GM10248 (cell line): ENCODE measurements at places on chromosomes 16 and 17.

DNA sequence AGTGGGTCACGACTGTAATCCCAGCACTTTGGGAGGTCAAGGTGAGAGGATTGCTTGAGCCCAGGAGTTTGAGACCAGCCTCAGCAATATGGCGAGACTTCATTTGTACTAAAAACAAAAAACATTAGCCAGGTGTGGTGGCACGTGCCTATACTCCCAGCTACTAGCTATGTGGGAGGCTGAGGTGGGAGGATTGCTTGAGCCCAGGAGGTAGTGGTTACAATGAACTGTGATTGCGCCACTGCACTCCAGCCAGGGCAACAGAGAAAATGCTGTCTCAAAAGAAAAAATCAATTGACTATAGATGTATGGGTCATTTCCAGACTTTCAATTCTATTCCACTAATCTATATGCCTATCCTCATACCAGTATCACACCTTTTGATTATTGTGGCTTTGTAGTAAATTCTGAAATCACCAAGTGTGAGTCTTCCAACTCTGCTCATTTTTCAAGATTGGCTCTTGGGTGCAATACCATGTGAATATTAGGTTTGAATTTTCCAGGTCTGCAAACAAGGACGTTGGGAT, 27.2 kb upstream of the CEP20 start:
- no peak for DNase-seq

DNA sequence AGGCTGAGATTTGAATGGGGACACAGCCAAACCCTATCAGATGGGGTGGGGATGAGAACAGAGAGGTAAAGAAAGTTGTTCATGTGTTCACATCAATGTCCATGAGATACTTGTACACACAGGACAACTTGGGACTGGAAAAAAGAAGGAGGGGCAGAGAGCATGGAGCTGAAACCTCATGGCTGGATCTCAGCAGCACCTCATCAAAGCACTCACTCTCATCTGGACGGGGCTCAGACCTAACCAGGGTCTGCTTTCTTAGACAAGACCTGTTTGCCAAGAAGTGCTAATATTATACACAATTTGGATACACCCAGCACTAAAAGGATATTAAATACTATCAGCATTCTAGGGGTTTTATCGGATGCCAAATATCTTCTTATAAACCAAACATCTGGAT, 399.8 kb downstream of the SLC39A11 start:
- no peak for DNase-seq

GRCh38 chr16:53732296-53732929, 28.5 kb downstream of the FTO start:
- no peak for DNase-seq

DNA sequence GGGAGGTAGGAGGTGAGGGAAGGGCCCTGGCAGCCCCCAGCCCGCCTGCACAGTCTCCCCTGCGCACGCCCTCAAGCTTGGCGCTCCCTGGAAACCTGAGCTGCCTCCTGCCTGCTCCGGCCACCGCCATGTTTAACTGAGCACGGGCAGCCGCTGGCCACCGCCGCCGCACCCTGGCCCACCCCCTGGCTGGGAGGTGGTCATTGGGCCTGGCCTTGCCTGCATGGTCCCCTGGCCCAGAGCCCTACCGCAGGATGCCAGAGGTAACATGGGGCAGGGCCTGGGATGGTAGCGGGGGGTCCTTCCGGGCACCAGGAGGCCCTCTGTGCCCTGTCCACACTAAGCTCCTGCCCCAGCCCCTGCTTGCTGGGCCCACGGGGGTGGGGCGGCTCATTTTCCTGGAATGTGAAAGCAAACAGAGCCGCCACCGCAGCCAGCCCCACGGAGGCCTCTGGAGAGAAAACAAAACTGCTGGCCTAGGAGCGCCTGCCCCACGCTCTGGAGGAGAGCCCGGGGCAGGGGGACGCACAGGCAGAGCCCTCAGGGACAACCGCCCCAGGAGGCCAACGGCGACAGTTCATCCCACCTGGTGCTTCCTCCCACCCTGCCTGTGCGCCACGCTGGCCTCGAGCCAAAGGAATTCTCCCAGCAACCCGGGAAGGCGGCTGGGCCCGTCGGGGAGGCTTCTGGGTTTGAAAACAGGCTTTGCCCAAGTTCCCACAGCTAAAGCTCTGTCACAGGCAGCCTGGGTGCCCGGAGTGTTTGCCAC, 8.9 kb downstream of the NHERF2 start:
- DNase-seq, result no peak

- no peak for DNase-seq
Measured at GRCh38 chr17:49777563-49777962, 10.9 kb upstream of the KAT7 start.

- no peak for DNase-seq
Measured at GRCh38 chr16:35510701-35511100, 2051.3 kb downstream of the TP53TG3F start.

- no peak for DNase-seq
Measured at GRCh38 chr17:8019166-8019565, 16.8 kb downstream of the GUCY2D start.

- no peak for DNase-seq
Measured at GRCh38 chr17:17084941-17085340, 42.7 kb downstream of the MPRIP start.

GRCh38 chr16:87580855-87581261, 21.4 kb upstream of the JPH3 start:
- DNase-seq, result no peak
